ENCODE measurements at places on chromosomes 5 and 9.

- no peak for DNase-seq
These were observed 226.0 kb downstream of the MPDZ start for GRCh38 chr9:13053504-13053903.

- no peak for DNase-seq
These were observed 865.4 kb upstream of the ACO1 start for GRCh38 chr9:31519011-31519410.

DNA sequence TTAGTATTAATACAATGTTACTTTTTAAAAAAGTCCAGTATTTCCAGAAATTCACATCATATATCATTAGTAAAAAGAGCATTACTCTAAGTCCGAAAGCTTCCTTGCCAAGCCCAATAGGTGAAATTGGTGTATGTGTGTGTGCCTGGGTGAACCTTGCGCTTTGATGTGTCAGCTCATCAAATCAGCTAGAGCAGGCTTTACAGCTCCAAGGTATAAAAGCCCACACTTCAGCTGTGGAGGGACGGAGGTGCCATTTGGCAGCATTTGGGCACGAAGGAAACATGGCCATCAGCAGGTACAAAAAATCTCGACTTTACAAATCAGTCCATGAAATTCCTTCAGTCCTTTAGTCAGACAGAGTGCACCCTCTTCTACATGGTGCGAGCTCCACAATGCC, 76.5 kb upstream of the IL7R start:
- no peak for DNase-seq

- no peak for DNase-seq
These were observed 129.9 kb upstream of the FER start for GRCh38 chr5:108617467-108618435.

- no peak for DNase-seq
These were observed 33.6 kb downstream of the WWC1 start for GRCh38 chr5:168324859-168325630.

GRCh38 chr5:4614088-4614487, 526.0 kb upstream of the ADAMTS16 start:
- no peak for DNase-seq

DNA sequence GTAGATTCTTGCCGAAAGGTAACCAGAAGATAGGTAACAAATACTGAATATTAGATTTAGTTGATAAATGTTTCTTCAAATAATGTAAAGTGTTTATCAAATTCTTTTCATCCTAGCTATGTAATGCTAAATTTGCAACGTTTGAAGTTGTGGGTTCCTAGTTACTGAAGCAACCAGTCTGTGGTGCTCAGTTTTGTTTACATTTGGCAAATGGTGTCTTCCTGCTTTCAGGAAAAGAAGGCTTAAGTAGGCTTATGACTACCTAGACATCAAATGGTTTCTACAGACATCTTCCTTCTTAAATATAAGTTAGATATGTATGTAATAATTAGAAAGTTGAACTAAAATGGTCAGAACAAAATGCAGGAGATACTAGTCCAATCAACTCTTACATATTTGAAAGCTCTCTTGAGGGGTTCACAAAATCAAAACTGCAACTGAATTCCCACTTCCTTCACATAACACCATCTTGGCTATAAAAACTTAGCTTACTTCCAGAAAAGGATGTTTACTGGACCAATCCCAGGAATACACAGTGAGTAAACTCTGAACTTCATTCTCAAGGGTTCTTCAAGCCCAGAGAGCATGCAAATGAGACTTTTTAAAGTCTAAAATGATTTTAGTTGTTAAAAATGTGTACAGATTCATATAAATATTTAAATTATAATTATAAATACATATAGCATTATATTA, 125.7 kb upstream of the ITGA1 start:
- DNase-seq = no peak

GRCh38 chr5:56369361-56369811, 136.3 kb upstream of the ANKRD55 start:
- DNase-seq = no peak

DNA sequence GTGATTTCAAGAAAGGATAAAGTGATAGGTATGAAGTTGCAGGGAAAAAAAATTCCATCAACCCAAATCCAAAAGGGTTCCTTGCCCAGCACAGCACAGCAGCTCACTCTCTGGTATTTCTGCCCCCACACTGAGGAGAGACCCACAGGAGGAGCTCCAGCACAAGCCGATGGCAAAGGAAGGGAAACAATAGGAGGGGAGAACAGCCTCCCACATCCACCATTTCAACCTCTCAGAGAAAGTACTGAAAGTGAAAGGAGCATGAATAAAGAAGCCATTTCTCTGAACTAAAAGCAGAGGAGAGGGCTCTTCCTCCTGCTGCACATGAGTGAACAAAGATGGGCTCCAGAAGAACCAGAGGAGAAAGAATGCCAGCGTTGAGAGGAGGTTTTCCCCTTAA, 54.9 kb upstream of the ZSWIM6 start:
- DNase-seq = no peak

- DNase-seq = no peak
These were observed 210.0 kb downstream of the MPDZ start for GRCh38 chr9:13069498-13069897.

- DNase-seq = no peak
These were observed 9.6 kb upstream of the PTGES2 start for GRCh38 chr9:128136816-128137793.

DNA sequence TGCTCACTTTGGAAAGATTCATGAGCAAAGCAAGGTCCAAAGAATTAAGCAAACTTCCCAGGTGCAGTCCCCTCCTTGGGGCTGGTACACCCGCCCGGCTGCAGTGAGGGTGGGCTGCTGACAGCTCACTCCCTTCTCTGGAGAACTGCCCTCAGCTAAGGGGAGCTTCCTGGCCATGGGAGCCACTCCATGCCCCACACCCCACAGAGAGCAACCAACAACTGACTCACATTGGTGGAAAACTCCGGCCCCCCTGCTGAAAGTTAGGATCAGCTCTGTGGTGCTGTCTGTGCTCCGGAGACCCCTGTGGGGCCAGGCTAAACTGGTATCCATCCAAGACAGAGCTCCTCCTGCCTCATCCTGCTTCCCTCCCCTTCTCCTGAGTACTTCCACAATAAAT, 223.0 kb downstream of the GABBR2 start:
- no peak for DNase-seq

GRCh38 chr5:13695076-13695712, 249.3 kb downstream of the DNAH5 start:
- DNase-seq = no peak

GRCh38 chr5:139378941-139379361, 4.1 kb downstream of the SLC23A1 start:
- no peak for DNase-seq

Data from activated naive CD4-positive, alpha-beta T cell (primary cell).